ENCODE measurements at places on chromosomes 11 and 22. TPM values are rescaled to one million over a fixed set of nuclear protein-coding genes. Genes with fewer than 3 reads are reported as not detected.

The RBX1 gene
- 31.3 TPM for total RNA-seq

DNA sequence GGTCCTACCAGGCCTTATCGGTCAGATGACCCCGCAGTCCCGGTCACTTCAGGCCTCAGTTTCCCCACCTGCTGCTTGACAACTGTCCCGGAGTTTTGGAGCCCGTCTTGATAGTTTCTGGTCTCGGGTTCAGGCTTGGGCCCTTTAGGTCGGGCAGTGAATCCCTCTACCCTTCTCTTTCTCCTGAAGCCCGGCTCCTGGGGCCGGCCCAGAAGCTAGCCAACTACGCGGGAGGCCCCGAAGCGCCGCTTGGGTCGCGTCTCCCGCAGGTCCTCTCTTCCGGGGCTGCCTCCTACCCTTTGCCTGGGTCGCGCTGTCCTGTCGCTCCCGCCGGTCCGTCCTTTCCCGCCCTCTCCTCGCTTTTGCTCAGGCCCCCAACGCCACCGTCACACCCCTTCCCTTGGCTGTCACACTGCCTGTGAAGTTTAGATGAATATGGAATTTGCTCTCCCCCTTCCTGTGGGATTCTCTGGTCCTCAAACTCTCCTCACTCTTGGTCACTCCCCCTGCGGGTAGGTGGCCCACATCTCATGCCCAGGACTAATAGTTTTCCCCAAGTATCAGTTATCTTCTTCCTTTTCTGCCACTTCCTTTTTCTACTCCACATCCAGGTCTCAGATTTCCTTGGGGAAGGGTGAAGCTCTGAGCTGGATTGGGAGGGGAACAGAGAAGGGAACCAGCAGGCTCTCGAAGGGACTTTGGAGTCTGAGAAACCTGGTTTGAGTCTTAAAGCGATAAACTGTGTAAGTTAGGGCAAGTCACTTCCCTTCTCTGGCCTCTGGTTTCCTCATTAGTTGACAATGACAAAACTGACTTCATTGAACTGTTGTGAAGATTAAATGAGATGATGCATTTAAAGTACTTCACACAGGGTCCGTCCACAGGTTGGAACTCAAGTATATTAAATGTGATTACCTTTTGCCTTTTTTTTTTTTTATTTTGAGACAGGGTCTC is 790 bp downstream of the RAB1B start:
- no peak for DNase-seq
- peak overlapping the region; percentile 99 for H3K27ac ChIP-seq
- H3K36me3 ChIP-seq, result peaks cover 13% of the 10 kb centered on the region
- H3K4me3 ChIP-seq, result peak overlapping the region; percentile 99
- H3K4me1 ChIP-seq, result peaks cover 33% of the 10 kb centered on the region

DNA sequence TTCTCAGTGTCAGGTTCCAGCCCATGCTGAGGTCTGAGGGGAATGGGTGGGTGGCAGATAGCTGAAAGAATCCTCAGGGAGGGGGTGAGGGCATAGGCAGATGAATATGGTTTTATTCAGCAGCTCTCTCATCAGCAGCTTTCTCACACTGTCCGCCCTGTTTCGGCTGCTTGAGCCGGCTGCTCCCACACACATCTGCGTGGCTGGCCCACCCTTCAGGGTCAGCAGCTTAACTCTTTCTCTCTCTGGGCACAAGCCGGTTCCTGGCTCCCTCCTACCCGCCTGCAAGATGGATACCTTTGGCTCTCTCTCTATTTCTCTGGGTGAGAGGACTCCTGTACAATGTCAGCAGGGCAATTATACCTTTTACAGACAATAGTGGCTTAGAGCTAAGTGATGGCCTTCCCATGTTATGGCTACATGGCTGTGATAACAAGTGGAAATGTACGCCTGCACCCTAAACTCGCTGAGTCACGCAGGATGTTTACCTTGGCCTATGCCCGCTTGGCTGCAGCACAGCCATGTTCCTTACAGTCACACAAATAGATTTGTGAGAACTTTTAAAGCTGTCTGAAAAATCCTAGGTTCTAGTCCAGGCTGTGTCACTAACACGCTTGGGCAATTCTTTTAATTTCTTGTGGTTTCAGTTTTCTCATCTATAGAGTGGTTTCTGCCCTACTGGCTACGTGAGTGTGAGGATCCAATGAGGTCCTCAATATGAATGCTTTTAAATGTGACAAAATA is 4.1 kb downstream of the MMP20 start:
- H3K27ac ChIP-seq, result no peak overlapping the region
- H3K4me1 ChIP-seq, result peaks cover 5% of the 10 kb centered on the region
- H3K36me3 ChIP-seq, result no peaks in the 10 kb centered on the region
- peaks cover 38% of the 10 kb centered on the region for H3K27me3 ChIP-seq

DNA sequence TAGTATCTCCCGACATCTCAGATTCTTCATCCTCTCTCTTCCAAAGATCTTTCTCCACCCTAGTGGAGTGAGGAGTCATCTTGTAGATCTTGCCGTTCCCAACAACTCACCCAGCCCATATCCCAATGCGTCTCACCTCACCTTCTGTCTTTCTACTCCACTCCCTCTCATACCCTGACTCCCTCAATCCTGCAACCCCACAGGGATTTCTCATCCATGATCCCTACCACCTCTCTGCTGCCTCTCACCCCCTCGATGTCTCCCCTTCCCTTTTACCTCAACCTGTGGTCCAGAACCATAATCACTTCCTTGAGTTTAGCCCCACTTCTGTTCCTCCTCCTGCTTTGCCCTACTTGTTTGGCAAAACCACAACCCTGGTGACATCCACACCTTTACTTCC is 41.7 kb downstream of the OTOG start:
- peaks cover 3% of the 10 kb centered on the region for H3K4me1 ChIP-seq
- no peak overlapping the region for H3K4me3 ChIP-seq
- no peak overlapping the region for H3K27ac ChIP-seq
- no peaks in the 10 kb centered on the region for H3K36me3 ChIP-seq
- no peak for DNase-seq
- peaks cover 27% of the 10 kb centered on the region for H3K27me3 ChIP-seq

The KRTAP5-10 gene
- not detected for total RNA-seq

The SVIP gene
- 48.2 TPM for total RNA-seq

DNA sequence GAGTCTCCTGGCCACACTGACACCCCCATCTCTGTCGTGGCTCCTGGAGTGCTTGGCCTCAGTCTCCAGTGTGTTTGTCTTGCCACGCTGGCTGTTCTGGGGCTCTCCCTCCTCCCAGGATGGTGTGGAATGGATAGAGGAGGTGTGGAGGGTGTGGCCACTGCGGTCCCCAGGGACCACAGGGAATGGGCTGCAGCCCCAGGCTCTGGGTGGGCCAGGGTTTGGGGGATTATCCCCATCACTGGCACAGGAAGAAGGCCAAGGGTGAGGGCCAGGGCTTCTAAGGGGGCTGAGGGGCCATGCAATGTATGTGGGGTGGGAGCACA is 8.1 kb downstream of the GNAZ start:
- H3K4me1 ChIP-seq, result peaks cover 12% of the 10 kb centered on the region
- peaks cover 20% of the 10 kb centered on the region for H3K27me3 ChIP-seq
- DNase-seq, result no peak
- no peak overlapping the region for H3K4me3 ChIP-seq

The C11orf65 gene
- total RNA-seq, result 0.96 TPM

DNA sequence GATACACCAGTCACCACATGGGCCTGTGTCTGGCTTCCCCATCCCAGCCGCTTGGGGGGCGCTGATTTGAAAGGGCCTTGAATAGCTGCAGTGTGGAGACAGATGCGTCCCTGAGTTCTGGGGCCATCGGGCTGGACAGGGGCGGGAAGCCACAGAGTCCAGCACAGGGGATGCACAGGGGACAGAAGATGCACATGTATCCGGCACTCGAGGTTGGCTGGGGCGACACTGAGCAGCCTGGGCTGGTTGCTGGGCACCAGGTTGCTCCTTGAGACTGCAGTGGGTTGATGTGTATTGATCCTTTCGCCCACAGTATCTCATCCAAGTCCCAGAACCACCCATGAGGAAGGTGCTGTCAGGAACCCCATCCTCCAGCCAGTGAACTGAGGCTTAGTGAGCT is 99.3 kb upstream of the SYT13 start:
- H3K27me3 ChIP-seq, result peaks cover 14% of the 10 kb centered on the region
- no peak for DNase-seq
- no peaks in the 10 kb centered on the region for H3K36me3 ChIP-seq
- H3K4me1 ChIP-seq, result peaks cover 24% of the 10 kb centered on the region
- H3K27ac ChIP-seq, result peak overlapping the region; percentile 73

DNA sequence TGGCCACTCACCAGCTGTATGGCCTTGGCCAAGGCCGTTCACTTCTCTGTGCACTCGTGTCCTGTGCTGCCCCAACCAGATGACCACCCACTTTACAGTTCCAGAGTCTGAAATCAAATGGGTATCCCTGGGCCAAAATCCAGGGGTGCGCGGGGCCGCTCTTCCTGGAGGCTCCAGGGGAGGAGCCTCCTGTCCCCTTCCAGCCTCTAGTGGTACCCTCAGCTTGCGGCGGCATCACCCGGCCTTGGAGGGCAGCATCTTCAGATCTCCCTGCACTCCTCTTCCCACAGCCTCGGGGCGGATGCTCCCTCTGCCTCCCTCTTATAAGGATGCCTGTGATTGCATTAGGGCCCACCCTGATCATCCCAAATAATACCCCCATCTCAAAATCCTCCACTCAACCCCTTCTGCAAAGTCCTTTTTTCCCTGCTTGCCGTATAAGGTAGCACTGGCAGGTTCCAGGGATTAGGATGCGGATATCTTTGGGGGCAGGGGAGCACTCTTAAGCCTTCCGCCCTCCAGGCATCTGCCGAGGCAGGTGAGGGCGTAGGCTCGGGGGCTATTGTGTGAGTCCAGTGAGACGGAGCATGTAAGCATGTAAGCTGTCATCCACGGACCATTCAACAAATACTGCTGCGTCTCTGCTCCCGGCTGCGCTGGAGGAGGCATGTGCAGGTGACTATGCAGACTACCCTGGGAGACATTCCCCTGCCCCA is 24.4 kb upstream of the SHISAL1 start:
- peaks cover under 1% of the 10 kb centered on the region for H3K36me3 ChIP-seq
- H3K27ac ChIP-seq, result no peak overlapping the region
- peaks cover 7% of the 10 kb centered on the region for H3K27me3 ChIP-seq
- no peak for DNase-seq
- peaks cover 1% of the 10 kb centered on the region for H3K4me1 ChIP-seq

- H3K27ac ChIP-seq, result peak overlapping the region; percentile 21
- no peaks in the 10 kb centered on the region for H3K36me3 ChIP-seq
- no peaks in the 10 kb centered on the region for H3K27me3 ChIP-seq
- no peak for DNase-seq
- H3K4me3 ChIP-seq, result no peak overlapping the region
Measured at GRCh38 chr11:64074239-64074638, 38.5 kb downstream of the FLRT1 start.

The PRG3 gene
- not detected for total RNA-seq

The TPBGL gene
- 0.42 TPM for total RNA-seq

The APOA5 gene
- total RNA-seq, result not detected

GRCh38 chr11:59221441-59221840 is 8.7 kb upstream of the MPEG1 start:
- peaks cover 13% of the 10 kb centered on the region for H3K4me1 ChIP-seq
- no peak overlapping the region for H3K27ac ChIP-seq
- H3K36me3 ChIP-seq, result peaks cover 5% of the 10 kb centered on the region
- H3K27me3 ChIP-seq, result peaks cover 13% of the 10 kb centered on the region

GRCh38 chr11:60280412-60280811 is at the start of gene MS4A4A:
Gene MS4A4A, plus strand, starts transcription at chr11:60280666. Its CDS starts 10 bp downstream, at chr11:60280676.
- H3K4me1 ChIP-seq, result no peaks in the 10 kb centered on the region
- no peaks in the 10 kb centered on the region for H3K36me3 ChIP-seq
- H3K27ac ChIP-seq, result no peak within 1 kb of the TSS
- H3K4me3 ChIP-seq, result no peak within 1 kb of the TSS

- no peaks in the 10 kb centered on the region for H3K27me3 ChIP-seq
- H3K4me1 ChIP-seq, result peaks cover 21% of the 10 kb centered on the region
- no peak for DNase-seq
Measured at GRCh38 chr11:67492801-67493547, 10.1 kb downstream of the AIP start.

- no peak for DNase-seq
- no peak overlapping the region for H3K4me3 ChIP-seq
- H3K4me1 ChIP-seq, result peaks cover 62% of the 10 kb centered on the region
- H3K27ac ChIP-seq, result peak overlapping the region; percentile 97
- H3K36me3 ChIP-seq, result no peaks in the 10 kb centered on the region
Measured at GRCh38 chr11:72741429-72741833, 10.8 kb downstream of the ARAP1 start.

GRCh38 chr11:13705710-13706109 is 37.2 kb downstream of the FAR1 start:
- H3K36me3 ChIP-seq, result peaks cover 6% of the 10 kb centered on the region
- no peaks in the 10 kb centered on the region for H3K4me1 ChIP-seq
- DNase-seq, result no peak

The CRYBB3 gene
- not detected for total RNA-seq

The C11orf16 gene
- total RNA-seq, result not detected

DNA sequence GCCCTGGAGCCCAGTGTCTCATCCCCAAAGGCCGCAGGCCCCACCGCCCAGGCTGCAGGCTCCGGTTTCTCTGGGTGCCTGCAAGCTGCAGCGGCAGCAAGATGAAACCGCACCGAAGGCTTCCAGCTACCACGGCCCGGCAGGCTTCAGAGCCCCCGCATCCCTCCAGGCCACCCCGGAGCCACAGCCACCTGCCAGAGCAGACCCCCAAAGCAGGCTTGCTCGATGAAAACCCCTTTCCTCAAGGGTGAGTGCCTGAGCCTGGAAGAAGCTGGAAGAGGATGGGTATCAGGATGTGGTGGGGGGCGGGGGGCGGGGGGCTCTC is 24.5 kb upstream of the GNB1L start:
- peaks cover 4% of the 10 kb centered on the region for H3K4me1 ChIP-seq
- no peaks in the 10 kb centered on the region for H3K36me3 ChIP-seq
- no peaks in the 10 kb centered on the region for H3K27me3 ChIP-seq
- DNase-seq, result peak; percentile 5
- H3K27ac ChIP-seq, result no peak overlapping the region
- no peak overlapping the region for H3K4me3 ChIP-seq

DNA sequence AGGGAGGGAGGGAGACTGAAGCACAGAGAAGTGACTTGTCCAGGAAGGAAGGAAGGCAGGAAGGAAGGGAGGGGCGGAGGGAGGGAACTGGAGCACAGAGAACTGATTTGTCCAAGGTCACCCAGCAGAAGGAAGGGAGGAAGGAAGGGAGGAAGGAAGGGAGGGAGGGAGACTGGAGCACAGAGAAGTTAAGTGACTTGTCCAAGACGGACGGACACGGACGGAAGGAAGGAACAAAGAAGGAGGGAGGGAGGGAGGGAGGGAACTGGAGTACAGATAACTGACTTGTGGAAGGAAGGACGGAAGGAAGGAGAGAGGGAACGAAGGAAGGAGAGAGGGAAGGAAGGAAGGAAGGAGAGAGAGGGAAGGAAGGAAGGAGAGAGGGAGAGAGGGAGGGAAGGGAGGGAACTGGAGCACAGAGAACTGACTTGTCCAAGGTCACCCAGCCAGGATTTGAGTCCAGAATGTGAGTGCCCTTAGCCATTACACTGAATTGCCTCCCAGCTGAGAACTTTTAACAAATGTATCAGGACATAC is 1.5 kb downstream of the SLC35F2 start:
- H3K4me1 ChIP-seq, result peaks cover 35% of the 10 kb centered on the region
- H3K27ac ChIP-seq, result peak overlapping the region; percentile 91
- H3K4me3 ChIP-seq, result no peak overlapping the region
- no peak for DNase-seq

DNA sequence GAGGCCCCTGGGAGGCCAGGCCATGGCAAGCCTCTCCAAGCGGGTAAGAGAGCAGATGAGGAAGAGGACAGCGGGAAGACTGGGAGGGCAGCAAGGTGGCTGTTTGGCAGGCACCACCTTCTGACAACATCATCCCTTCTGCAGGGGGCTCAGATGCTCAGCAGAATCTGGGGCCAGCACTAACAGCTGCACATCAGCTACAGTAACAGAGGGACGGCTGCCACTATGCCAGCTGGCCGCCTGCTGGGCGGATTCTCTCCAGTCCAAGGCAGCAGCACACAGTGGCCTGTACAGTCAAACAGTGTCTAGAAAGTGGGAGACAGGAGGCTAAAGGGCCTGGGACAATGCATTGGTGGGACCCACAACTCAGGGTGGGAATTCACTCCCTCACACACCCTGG is 10.7 kb upstream of the TXN2 start:
- no peak overlapping the region for H3K4me3 ChIP-seq
- DNase-seq, result no peak
- no peaks in the 10 kb centered on the region for H3K27me3 ChIP-seq
- no peak overlapping the region for H3K27ac ChIP-seq
